ENCODE measurements at places on chromosomes 6 and 20.

DNA sequence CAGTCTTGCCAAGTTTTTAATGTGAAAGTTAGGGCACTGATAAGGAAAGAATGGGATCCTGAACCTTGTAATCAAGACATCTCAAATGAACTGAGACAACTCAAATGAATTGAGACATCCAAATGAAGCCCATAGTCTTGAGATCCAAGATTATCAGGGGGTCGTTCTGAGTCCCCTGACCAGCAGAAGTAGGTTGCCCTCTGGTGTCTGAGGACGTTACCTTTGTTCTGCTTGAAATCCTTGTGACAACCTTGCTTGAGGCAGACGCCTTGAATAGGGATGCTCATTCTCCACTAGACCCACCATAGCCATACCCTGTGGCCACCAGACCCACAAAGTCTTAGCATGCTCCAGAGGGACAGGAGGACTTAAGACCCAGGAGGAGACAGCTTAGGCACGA is 37.7 kb downstream of the ZBTB9 start:
- no peak for DNase-seq

GRCh38 chr20:17189976-17190695 is 36.7 kb upstream of the PCSK2 start:
- no peak for DNase-seq

DNA sequence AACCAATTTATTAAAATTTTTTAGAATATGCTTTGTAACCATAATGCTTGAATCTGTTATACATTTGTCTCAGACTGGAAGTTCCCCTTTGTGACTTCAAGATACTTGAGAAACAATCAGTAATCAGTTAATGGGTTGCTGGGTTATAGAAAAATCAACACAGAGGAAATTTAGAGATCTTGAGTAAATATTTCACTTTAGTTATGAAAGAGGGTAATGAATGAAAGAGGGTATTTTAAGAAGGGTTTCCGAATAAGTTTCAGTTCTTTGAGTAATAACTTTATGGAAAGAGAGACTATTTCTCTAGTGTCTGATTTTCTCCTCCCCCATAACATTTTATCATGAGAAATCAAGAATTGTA is 21.4 kb downstream of the ZFAND3 start:
- no peak for DNase-seq

DNA sequence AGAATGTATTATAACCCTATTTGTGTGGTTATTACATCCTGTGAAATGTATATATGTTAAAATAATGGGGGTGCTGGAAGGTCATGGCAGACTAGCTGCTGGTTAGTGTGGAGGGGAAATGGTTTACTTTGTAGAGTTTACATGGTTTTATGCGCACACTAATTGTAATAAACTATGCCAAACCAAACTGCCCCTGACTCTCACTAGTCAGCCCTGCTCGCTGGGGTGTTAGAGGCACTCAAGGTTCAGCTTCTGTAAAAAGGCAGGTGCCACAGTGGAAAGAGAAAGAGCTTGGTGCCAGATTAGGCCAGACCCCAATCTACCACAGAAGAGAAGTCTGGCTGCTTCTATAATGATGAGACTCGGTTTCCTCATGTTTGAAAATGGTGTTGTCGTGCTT is 52.7 kb downstream of the GOPC start:
- DNase-seq: no peak

GRCh38 chr6:108733051-108733450 is 115.2 kb upstream of the ARMC2 start:
- no peak for DNase-seq

DNA sequence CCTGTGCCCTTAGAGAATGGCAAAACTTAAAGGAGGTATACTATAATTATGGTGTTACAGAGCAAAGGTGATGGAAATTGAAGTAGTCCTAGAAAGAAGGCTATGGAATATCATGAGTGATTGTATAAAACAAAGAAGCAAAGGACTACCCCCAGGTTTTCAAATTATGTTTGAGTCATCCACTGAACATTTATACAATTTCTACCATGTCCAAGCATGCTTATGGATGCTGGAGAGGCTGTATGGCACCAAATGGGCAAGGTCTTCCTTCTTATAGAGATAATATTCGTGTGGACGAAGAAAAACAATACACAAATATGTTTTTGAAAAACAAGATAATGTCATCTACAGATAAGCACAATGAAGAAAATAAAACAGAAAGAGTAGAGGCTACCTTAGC is 177.5 kb downstream of the KHDC1L start:
- DNase-seq: no peak

DNA sequence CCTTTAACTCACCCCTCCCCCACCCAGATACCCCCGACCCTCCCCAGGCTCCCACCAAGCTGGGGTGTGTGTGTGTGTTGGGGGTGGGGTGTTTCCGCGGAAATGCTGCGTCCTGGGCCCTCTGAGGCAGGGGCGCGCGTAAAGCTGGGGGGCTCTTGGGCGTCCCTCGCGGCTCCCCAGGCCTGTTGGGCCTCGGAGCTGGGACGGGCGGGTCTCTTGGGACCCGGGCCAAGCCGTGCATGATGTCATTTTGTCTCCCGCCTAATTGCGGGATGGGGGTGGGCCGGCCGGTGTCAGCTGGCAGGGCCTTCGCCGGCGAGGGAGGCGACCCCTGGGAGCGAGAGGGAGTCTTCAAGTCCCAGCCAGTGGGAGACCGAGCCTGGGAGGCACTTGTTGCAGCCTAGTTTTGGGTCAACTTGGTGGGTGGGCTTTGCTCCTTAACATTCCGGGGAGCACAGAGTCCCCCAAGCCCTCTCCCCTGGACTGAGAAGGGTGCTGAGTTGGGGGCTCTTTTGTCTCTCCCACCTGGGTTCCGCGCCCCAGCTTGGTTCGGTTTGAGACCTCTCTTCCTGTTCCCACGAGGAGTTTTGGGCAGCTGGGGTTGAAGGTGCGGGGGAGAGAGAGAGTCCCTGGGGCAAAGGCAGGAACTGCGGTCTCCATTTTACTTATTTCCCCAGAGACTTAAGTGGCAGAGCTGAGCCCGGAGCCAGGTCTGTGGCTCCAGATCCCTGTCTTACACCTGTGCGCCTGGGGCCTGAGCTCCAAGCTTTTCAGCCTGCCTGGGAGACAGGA is 623 bp downstream of the MYBL2 start:
- no peak for DNase-seq

DNA sequence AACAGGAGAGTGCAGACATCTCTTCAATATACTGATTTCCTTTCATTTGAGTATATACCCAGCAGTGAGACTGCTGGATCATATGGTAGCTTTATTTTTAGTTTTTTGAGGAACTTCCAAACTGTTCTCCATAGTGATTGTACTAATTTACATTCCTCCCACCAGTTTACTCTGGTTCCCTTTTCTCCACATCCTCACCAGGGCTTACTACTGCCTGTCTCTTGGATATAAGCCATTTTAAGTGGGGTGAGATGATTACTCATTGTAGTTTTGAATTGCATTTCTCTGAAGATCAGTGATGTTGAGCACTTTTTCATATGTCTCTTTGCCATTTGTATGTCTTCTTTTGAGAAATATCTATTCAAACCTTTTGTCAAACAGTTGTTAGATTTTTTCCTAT is 64.9 kb upstream of the HMGCLL1 start:
- no peak for DNase-seq

- no peak for DNase-seq
Measured at GRCh38 chr6:144415014-144415413, 129.9 kb downstream of the UTRN start.

DNA sequence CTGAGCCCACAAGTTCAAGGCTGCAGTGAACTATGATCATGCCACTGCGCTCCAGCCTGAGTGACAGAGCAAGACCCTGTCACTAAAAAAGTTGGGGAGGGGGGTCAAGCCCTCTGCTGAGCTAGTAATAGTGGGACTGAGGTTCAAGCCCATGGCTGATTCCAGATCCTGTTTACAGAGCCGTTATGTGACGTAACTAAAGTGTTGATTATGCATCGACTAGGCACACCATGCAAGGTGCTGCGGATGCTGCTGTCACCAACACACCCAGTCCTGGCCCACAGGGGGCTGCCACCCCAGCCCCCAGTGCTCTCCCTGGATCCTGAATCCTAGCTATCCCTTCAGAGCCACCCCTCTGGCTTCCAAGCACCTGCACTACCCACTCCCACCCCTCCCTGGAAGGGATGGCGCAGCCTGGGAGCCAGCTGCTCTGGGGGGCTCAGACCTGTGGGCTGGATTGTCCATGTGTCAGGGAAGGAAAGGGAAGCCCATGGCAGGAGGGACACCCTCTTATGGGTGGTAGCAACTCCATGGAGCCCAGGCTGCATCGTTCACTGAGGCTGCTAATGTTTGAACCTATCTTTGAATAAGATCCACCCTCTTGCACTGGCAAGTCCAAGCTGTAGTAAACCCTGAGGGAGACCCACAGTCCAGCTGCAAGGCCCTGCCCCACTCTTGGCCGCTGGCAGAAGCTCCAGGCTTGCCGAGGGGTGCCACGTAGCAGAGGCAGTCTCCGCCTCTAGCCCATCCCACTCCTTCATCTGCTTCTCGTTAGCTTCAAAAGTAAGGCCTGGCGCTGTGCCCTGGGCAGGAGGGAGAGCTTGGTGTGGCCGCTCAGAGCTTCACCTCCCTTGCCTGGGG is 95.0 kb downstream of the SNX5 start:
- DNase-seq: no peak

- no peak for DNase-seq
Measured at GRCh38 chr20:642398-643174, 10.4 kb downstream of the SRXN1 start.

DNA sequence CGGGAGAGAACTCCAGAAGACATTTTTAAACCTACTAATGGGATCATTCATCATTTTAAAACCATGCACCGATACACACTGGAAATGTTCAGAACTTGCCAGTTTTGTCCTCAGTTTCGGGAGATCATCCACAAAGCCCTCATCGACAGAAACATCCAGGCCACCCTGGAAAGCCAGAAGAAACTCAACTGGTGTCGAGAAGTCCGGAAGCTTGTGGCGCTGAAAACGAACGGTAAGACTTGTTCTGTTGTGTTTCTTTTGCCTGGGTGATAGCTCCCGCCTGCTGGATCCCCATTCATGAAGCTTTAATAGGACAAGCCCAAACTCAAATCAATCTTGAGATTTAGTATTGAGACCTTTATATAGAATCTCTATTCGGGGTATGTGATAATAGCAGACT is 4.2 kb downstream of the TNFAIP3 start:
- DNase-seq: no peak

DNA sequence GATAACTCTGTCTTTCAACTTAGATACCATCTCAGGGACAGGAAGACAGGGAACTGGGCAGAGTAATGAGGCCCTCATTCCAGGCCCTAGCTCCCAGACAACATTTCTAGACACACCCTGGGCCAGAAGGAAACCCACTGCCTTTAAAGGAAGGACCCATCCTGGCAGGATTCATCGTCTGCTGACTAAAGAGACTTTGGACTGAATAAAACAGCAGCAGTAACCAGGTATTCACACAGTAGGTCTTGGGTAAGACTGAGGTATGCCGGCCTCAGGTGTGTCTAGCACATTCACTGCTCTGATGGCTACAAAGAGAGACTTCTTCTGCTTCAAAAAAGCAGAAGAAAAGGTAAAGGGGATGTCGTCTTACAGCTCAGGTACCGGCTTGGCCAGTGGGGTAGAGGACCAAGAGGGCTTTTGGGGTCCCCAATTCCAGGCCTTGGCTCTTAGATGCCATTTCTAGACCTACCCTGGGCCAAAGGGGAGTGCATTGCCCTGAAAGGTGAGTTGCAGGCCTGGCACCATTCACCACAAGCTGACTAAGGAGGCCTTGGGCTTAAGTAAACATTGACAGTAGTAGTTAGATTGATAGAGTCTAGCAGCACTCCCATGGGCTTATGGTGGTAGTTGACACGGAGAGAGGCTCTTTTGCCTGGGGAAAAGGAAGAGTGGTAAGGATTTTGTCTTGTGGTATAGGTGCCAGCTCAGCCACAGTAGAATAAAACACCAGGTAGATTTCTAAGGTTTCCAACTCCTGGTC is 13.4 kb downstream of the SNX14 start:
- no peak for DNase-seq

- no peak for DNase-seq
Measured at GRCh38 chr6:35141007-35141655, at the start of gene TCP11. Gene TCP11 (minus strand): TSS chr6:35141339. CDS start chr6:35140870, 469 bp downstream.

DNA sequence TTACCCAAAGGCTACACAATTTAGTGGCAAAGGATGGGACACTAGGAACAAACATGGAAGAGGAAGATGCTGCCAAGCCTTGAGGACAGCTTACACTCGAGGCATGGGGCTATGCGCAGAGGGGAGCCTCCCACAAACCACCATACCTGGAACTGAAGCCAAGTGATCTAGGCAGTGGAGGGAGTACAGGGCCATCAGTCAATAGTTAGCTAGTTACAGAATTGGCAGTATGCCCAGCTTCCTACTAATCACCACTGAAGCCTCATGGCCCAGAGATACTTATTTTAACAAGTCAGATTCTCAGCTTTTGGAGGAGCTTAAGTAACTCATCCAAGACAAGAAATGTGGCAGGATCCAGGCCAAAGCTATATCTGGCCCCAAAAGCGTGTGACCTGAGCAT is 226.6 kb upstream of the MOCS1 start:
- DNase-seq: no peak

DNA sequence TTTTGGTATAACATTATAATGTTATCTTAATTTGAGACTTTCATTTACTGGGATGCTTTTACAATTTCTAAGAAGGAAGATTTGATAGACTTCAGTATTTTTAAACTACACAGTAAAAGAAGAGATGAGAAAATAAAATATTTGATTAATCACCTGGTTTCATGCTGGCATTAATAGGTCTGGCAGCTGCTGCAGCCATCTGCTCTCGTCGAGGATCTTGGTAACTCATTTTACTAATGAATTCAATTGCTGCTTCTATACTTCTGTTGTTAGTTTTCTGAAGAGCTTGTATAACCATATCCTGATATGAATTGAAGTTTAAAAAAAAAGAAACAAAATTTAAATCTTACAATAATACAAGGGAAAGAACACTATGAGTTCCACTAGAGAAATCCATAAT is 23.0 kb downstream of the LATS1 start:
- DNase-seq: no peak
